ENCODE measurements at places on chromosomes 2 and 18.

DNA sequence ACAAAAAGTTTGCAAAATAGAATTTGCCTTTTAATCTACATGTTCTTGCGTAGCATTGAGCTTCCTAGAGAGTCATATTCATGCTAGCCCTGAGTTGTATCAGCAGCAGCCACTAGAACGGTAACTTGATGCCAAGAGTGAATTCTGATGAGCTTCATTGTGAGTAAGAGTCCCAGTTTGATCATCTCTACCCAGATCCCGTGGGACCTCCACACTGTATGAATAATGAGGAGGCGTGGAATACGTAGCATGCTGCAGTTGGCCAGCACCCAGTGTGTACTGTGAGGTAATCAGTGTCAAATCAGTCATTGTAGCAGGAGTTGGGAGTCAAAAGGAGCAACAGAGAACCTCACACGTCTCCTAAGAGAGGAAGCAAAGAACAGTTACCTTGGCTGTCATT is 197.9 kb downstream of the NEDD4L start:
- no peak for DNase-seq

GRCh38 chr2:230795856-230796255 is 68.9 kb upstream of the ITM2C start:
- no peak for DNase-seq

GRCh38 chr2:206336861-206337260 is 62.4 kb downstream of the ZDBF2 start:
- DNase-seq, result no peak

DNA sequence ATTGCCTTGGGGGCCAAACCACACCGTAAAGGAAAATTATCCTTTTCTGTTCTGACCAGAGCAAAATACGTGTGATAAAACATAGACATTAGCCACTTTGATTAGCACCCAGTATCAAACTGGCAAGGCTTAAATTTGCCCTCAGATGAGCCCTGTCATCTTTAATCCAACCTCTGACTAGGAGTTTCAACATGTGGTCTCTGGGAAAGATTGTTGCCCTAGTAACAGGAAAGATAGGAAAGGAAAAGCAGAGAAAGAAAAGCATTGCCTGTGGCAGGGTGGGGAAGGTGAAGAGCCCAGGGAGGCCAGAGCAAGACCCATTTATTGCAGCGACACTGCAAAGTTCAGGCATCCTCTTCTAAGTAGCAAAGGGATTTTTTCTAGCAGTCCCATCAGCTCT is 181.5 kb upstream of the SCN7A start:
- no peak for DNase-seq

- no peak for DNase-seq
Measured at GRCh38 chr18:51017140-51017879, 12.7 kb upstream of the SMAD4 start.

- no peak for DNase-seq
Measured at GRCh38 chr2:175025946-175026345, 20.8 kb upstream of the CHN1 start.

DNA sequence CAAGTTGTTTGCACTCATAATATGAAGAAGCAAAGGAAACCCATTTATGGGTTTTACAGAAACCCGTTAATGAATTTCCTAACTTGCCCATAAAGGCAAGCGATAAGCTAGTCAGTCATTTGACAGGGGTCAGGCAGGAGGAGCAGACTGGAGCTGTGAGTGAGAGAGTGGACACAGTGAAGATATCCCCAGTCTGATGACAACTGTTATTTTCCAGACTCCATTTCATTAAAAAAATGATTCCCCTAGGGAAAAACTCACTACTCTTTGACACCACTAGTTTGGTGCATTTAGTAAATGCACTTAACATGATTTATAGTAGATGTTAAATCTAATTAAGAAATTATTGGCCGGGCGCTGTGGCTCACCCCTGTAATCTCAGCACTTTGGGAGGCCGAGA is 80.8 kb downstream of the TGIF1 start:
- no peak for DNase-seq
